A172 (cell line): ENCODE measurements at places on chromosomes 1 and 21. TPM values are rescaled to one million over a fixed set of nuclear protein-coding genes. Genes with fewer than 3 reads are reported as not detected.

Gene THEM5
- not detected in 2 replicates for total RNA-seq

Gene PTGER3
- total RNA-seq: not detected in 2 replicates

Gene TLCD4
- total RNA-seq: 14.4 and 15.8 TPM in 2 replicates

Gene ADARB1
- total RNA-seq: 13.3 and 15.7 TPM in 2 replicates

Gene COL6A2
- total RNA-seq: 163 and 221 TPM in 2 replicates
